Suppressor macrophage (primary cell): ENCODE measurements at places on chromosomes 6 and 20.

DNA sequence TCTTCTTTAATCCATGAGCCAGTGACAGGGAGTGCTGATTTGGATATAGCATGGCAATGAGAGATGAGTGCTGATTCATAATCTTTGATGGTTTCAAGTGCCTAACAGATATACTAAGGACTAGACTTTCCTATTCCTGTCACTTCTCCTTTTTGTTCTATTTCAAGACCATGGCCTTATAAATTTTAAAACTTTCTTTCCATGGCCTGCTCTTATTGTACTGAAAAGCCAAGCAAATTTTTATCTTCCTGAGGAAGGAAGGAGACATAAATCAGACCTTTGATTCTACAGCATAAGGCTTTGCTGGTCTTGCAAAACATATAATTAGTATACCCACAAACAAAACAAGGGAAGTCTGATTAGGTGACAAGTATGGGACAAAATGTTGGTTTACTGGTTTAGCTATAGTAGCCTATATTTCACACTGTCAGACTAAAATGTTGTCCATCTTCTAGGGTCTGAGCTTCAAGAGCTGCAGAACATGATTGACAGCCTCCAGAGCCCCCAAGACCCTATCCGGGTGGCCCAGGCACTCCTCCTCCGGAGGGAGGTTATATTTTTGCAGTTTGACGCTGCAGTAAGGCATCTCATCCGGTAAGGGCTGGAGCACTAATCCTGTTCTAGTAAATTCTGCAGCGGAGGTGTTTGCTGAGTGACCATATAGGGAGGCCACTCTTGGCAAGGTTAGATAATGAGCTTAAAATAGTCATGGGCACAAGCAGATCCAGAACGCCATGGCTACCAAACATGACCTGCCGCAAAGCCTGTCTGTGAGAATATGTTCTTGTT is 82.3 kb downstream of the CD164 start:
- DNase-seq = peak; percentile 70

- no peak for DNase-seq
Measured at GRCh38 chr6:14058735-14059134, 58.8 kb upstream of the CD83 start.

- peak; percentile 50 for DNase-seq
Measured at GRCh38 chr20:46021361-46022359, 7.4 kb upstream of the SLC12A5 start.

DNA sequence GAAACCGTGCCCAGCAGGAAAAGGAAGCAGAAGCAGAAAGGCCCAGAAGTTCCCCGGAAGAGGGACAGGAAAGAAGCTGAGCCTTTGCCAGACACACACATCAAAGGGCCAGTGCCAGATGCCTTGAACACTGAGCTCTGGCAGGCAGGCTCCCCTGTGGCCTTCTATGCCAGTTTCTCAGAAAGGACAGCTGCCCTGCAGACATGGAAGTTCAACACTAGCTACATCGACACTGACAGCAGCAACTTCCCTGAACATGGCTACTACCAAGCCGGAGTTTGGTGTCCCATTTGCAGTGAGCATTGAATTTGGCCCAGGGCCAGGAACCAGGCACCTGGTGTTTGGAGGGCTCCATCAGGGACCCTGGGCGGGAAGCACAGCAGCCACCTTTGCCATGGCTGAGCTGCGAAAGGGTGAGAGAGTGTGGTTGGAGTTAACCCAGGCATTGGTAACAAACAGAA is 8.0 kb upstream of the RAET1E start:
- no peak for DNase-seq

DNA sequence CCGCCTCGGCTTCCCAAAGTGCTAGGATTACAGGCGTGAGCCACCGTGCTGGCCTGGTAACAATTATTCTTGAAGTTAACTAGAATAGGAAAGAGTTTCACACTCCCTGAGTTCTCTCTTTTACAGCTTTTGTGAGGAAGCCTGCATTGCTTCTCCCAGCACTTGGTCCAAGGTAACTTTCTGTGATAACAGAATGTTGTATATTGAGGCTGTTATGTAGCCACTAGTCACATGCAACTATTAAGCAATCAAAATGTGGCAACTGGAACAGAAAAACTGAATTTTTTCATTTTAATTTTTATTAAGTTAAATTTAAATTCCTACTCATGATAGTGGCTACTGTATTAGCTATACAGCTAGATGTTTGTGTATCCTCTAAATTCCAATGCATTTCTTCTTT is 2.5 kb downstream of the TRIM38 start:
- no peak for DNase-seq

DNA sequence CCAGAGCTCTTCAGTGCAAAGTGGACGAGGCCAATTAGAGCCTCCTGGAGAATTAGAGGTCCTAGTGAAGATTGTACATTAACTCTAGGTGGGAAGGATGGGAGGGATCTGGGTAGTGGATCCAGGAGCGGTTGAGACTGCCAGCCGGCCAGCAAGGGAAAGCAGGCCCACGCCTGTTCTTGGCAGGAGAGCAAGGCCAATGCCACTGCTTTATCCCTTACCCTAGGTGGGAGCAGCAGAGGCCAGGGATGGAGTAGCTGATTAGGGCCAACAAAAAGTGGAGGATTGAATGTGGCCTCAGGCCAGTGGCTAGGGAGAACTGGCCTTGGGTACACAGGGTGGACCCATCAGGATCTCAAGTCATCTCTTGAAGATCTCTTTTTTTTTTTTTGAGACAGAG is 3.7 kb downstream of the ITPR3 start:
- no peak for DNase-seq

GRCh38 chr6:14681699-14682487 is 564.0 kb upstream of the JARID2 start:
- DNase-seq = peak; percentile 91

- DNase-seq = no peak
Measured at GRCh38 chr6:149995971-149996370, 29.4 kb downstream of the RAET1L start.

- DNase-seq = no peak
Measured at GRCh38 chr6:139145661-139146060, 10.8 kb downstream of the HECA start.

GRCh38 chr20:62606016-62606415 is 36.3 kb upstream of the SLCO4A1 start:
- DNase-seq = peak; percentile 46

DNA sequence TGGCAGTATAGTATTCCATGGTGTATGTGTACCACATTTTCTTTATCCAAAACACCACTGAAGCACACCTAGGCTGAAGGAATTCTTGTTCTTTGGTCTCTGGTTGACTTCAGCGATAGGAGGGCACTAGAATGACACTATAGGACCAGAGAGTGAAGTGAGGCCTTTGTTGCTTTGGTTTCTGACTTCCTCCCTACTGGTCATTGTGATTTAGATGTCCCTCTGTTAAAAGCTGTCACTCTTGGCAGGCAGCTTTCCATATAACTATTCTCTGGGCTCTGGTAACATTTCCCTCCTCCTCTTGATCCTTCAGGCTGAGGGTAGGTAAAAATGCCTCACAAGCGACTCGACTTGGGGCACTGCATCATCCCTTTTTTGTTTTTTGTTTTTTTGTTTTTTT is 236.3 kb downstream of the MAFB start:
- no peak for DNase-seq
